ENCODE measurements at places on chromosomes 6 and 20.

DNA sequence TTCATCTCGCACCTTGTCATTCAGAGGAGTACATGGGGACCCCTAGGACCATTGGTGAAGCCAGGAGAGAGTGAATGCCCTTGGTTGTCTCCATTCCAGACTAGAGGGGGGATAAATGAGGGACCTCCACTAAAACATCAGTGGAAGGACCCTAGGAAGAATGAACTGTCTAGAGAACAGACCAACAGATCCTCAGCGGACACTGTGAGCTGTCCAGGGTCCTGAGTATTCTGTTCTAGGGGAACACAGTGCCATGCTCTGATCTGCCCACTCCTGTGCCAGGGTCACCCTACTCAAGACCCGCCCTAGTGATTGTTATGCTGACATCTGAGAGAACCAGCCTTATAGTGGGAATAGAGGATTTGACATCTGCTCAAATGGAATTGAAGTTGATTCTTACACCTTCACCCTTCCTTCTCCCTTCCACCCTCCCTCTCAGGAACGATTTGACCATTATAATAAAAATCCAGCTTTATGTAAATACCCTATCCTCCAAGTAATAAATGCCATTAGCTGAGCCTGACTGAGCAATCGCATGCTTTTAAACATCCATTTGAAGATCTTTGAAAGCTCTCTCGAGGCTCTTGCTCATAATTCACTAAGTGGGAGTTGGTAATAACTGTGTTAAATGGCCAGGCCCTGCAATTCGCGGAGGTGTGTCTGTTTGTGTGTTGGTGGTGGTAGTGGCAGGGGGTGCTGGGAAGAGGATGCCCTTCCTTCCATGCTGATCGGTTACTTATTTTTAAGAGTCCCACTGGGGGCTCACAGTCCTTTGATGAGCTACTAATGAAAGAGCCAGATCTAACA lies 43.6 kb upstream of the SLC32A1 start:
- peak; percentile 6 for DNase-seq

GRCh38 chr6:112979830-112980229 lies 632.7 kb downstream of the RFPL4B start:
- DNase-seq = no peak

DNA sequence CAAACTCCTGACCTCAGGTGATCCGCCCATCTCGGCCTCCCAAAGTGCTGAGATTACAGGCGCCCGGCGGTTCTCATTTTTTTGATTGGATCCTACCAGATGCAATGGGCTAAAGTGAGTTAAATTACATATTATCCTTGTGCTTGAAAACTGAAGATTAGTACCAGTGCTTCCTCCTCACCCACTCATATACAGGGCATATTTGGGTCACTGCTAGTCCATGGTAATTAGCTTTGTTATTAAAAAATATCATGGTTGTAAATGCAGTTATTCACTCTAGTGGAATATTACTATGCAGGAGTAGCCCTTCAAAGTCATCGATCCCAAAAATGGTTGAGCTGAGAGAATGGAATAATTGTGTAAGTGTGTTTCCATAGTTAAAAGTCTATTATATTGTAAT lies 26.5 kb downstream of the ZNF292 start:
- DNase-seq = no peak

GRCh38 chr20:48741669-48742068 lies 86.1 kb downstream of the PREX1 start:
- DNase-seq = no peak

DNA sequence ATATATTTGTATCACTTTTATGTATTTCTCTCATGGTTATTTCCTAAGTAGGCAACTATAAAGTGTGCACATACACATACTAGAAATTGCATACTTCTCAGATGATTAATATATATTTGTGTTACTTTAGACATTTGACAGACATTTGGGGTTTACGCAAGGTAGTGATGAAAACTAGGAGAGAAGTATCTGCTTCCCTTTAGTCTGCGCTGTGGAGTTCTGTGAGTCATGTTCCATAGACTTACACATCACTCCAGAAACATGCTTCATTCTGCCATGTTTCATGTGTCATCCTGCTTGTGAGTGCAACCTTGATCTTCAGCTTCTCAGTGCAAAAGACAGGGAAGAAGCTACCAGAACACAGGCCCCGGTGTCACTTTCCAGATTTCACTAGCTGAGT lies 200.7 kb upstream of the BMP2 start:
- DNase-seq = no peak

DNA sequence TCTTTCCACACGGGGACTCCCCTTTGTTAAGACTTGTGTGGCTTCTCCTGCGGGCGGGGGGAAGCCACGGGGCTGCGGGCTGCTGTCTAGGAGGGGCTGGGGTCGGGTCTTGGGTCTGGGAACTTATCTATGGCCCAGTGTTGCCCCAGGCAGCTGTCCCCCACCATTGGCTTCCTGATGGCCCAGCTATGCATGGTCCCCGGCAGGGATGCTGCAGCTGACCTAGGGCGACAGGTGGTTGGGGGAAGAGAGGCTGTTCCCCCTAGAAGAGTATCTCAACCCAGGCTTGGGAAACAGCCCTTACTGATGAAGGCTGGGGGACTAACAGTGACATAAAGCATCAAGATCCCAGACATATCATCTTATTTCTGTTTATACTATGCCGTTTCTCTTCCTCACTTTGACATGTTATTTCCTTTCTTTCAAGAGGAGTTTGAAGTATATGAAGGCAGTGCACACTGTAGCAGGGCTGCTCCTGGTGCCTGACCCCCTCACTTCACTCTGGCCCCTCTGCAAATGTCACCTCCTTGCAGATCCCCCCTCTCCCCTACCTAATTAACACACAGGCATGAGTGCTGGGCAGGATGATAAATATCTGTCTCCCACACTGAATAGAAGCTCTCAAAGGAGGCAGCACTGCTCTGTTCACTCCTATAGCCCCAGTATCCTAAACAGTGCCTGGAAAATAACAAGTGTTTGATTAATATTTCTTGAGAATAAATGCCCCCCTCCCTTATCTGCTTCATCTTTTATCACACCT lies 87.0 kb downstream of the HIVEP2 start:
- DNase-seq = no peak

Measured in HL-60 (cell line).